NCI-H2171 treated with DMSO at 0.1 percent for 48 hours (cell line): ENCODE measurements at places on chromosomes 2 and 18.
A peak's percentile ranks its signal among the peaks of the same experiment; 100 is the strongest.

DNA sequence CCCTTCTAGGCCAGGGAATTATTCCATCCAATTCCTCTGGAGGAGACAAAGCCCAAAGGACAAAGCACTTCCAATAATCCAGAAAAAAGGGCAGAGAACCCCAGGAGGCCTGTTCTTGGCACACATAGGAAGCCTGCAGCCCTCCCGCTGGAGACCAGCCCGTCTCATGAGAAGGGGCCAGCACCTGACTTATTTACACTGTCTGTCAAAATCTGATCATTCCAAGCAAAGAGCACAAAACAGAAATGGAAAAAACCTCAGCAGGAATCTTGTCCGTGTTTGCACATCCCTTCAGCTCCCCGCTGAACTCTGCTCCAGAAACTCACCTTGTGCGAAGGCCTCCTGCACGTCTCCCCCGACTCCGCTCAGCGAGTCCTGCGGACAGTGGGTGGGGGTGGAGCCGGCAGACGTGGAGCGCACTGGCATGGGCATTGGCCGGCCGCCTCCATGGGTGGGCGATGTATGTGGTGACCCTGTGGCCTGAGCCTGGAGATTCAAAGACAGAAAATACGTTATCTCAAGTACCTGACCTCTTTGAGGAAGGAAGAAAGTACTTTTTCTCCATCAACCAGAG is 46.2 kb upstream of the DNMT3A start:
- no peak for DNase-seq

DNA sequence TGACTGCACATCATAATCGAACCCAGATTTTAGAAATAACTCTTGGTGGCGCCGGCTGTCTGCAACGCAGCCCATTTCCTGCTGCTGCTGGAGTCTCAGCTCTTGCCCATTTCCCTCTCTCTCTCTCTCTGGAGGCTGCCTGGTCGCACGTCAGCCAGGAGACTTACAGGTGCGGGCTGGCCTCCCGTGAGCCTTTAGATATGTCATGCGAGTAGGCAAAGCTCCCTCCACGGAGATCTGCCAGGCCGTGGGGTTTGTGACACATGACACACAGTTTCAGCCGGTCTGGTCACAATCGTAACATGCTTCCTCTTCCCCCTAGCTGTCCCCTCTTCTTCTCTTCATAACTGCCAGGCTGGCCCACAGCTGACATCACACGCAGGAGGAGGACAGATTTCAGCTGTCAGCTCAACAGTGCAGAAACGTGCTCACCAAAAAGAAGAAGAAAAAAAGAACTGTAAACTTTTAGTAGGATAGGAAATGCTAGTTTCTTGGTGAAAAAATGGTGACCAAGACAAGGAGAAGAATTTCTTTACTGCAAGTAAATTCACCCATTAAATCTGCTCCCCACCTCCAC is 489.3 kb downstream of the ZNF516 start:
- no peak for DNase-seq

DNA sequence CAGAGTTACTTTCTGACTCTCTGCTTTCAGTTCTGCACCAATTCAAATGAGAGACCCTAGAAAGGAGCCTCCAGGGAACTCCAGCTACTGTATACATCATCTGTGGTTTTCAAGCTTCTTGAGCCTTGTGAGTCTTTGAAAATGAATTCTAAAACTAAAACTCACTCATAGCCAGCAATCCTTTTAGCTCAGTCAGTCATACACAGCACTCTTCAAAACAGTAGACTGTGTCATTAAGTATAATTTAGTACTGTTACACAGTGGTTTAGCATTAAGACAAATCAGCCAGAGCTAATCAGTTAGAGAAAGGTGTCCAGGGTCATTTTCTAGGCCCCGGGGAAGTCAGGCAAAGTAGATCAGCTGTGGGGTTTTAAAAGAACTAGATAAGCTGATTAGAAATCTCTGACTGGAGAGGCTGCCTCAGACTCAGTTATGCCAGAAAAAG is 322.1 kb upstream of the THUMPD2 start:
- DNase-seq, result no peak

GRCh38 chr2:159225025-159226016 is 61.2 kb downstream of the WDSUB1 start:
- no peak for DNase-seq

- DNase-seq, result peak; percentile 38
Measured at GRCh38 chr2:100427627-100428258, 10.3 kb upstream of the CHST10 start.

DNA sequence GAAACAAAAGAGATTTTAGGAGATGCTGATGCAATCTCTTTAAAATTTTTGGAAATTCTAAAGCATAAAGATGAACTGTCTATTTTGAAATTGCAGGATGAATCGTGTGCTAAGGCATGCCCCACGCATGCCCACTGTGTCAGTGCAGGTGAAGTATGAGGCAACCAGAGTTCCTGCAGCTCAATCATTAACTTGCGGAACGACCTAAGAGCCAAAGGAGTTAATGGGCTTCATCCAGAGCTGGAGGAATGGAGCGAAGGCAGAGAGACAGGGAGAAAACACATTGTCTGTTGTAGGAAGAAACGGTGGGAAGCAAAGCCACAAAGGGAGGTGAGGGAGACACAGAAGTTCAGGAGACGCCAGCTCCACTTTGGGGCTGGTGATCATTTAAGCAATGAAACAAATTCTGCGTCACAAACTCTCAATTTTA is 265.2 kb downstream of the CCDC85A start:
- DNase-seq, result no peak

- DNase-seq, result no peak
Measured at GRCh38 chr2:239006622-239007285, 158.9 kb downstream of the TWIST2 start.

DNA sequence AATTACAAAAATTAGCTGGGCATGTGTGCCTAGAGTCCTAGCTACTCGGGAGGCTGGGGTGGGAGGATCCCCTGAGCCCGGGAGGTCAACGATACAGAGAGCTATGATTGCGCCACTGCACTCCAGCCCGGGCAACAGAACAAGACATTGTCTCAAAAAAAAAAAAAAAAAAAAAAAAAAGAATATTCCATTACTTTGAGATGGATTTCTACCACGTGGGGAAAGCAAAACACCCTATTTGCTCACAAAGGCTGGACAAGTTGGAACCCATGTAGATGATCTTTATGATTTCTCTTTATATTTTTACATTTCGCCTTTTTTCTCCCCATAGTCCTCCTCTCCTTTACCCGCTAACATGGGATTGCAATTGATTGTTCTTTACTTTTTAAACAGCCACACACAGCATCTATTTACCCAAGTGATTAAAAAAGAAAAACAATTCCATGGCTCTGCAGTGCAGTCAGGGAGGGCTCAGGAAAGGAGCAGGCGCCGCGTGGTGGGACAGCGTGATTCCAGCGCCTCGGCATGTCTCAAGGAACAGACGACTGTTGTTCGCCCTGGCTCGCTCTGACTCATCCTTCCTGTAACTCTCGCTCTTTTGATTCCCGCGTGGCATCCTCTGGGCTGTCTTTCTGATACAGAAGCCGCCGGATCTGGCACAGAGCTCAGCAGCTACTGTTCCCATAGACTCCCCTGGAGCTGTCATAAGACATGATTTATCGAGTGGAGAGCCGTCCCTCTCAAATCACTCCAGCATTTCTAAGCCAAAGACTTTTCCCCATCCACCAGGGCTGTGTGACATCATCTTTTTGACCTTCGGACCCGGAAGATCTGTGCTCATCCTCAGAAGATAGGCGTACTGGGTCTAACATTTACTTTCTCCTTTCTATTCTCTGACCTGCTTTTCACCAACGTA is 230.4 kb upstream of the AGAP1 start:
- DNase-seq, result peak; percentile 70

DNA sequence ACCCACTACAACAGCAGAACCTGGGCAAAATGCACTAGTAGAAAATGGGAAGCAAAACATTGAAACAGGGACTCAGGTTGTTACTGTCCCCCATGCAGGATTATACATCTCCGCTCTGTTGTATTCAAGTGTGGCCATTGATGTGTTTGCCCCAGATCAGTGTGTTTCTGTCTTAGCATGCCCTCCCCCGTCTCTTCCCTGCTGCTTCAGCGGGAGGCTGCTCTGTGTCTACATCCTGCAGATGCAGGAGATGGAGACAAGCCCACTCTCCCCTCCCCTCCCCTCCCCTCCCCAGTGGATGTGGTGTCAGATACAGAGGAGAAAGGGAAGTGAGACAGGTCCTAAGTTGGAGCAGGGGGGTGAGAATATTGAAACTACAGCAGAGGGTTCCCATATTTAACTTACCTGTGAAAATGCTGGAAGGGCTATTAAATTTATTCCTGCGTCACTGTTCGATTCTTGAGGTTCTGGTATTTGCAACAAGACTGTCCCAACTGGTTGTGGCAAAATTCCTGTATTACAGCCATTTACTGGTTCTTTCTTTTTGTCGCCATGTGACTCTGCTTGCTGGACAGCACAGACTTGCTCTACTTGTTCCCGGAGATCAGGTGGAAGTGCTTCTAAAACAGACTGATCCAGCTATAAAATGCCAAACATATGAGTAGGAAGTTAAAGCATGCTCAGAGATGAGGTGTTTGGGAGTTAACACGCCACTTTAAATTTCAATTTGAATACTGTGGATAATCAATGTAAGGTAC is 67.0 kb downstream of the EIF5B start:
- no peak for DNase-seq

DNA sequence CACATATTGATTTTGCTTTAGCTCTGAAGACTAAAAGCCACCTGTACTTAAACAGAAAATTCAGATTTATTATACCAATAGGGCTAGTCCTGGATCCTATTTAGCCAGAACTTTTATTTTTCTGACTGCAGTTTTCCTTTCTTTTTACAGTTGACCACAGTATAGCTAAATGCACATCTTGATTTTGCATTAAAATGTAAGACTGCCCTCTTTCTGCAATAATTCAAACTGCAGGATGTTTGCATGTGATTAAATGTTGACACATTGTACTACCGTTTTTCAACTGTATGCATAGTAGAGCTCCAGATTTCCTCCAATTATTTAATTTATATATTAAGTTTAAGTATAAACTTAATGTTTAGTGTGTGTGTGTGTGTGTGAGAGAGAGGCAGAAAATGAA is 1262.9 kb downstream of the SUCLG1 start:
- peak; percentile 2 for DNase-seq

GRCh38 chr2:233402346-233402745 is 48.1 kb downstream of the DGKD start:
- no peak for DNase-seq

DNA sequence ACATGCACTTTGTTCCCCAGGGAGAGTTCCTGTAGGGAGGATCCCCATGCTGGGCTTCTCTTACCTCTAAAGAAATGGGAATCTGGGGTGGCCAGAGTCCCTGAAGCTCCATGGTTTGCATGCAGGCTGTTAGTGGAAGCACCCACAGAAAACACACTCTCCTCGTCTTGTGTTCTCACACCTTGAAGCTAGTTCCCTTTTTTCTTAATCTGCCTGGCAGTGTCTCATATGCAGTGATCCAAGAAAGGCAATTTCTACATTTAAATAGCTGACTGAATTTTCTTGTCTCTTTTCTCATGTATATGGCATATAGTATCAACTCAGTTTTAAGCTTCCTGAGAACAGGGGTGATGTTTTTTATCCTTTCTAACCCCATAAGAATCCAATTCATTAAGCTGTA is 65.0 kb downstream of the LINC00305 start:
- DNase-seq, result no peak

- DNase-seq, result no peak
Measured at GRCh38 chr2:172674034-172674967, 61.3 kb upstream of the RAPGEF4 start.

GRCh38 chr2:105567996-105568494 is 169.2 kb upstream of the FHL2 start:
- DNase-seq, result no peak

DNA sequence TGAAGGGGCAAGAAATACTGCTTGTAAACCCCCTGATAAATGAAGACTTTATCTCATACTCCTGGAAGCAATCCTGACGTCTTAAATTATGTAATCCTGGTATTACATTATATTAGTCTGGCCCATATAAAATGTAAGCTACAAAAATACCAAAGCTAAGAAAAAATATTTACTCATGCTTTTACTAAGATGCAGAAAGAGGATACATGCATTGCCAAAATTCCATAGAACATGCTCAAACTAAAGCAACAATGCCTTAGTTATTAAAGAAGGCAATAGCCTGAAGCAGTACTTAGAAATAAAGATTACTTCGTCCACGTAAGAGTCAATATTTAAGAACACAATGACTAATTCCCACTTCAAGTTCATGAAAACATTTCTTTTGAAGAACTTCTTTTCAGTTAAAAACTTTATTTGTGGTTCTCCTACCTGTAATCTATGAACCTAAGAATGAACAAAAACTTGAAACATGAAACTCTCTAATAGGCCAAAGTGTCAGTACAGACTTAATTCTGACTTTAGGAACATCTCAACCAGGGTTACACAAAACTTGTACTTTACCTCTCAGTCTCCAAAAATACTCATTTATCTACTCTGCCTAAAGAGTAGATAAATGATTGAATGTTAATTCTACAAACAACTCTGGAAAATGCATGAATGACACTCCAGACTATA is 117.3 kb downstream of the THADA start:
- DNase-seq, result no peak

GRCh38 chr18:70036771-70037347 is 89.2 kb upstream of the CD226 start:
- DNase-seq, result no peak

DNA sequence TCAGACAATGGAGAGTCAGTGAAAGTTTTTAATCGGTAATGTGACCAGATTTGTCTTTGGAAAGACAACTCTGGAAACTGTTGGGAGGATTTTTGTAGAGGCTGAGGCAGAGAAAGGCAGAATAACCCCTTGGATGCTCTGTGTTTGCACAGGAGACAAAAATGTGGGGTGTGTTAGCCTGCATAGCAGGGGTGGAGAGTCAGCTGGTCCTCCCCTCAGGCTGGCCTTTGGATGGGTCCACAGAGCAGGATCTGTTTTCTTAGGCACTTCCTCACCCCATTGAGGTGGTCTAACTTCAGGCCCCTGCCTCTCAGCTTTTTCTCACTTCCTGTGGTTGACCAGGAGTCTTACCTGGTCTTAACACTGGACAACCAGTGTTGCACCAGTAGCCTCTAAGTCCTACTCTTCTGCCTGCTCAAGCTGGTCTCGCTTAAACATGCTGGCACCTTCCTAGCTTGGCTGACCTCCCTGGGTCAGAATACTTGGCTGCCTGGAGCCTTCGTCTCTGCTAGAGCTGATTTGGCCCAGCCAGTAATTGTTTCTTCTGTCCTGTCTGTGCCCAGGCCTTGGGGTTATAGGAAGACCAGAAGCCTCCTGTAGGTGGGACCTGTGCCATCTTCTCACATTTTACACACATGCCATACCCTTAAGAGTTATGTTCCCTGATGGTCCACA is 259.8 kb upstream of the RASGRP3 start:
- DNase-seq, result no peak

DNA sequence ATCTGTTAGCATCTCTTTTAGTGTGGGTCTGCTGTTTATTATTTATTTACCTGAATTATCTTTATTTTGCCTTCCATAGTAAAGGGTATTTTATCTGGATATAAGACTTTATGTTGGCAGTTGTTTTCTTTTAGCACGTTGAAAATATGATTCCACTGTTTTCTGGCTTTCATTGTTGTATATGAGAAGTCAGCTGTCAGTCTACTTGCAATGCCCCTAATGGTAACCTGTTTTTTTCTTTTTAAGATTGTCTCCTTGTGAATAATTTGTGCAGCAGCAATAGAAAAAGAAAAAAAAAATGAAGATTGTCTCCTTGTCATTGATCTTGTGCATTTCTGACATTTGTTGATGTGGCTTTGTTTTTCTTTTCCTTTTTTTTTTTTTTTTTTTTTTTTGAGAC is 27.2 kb downstream of the SNED1 start:
- peak; percentile 1 for DNase-seq

- no peak for DNase-seq
Measured at GRCh38 chr18:8816220-8816619, 110.9 kb downstream of the MTCL1 start.

- DNase-seq, result no peak
Measured at GRCh38 chr2:95352310-95353054, 50.0 kb upstream of the FAHD2A start.
